Astrocyte (in vitro differentiated cells and primary cell): ENCODE measurements at places on chromosomes 1 and 21. TPM values are rescaled to one million over a fixed set of nuclear protein-coding genes. Genes with fewer than 3 reads are reported as not detected.

DNA sequence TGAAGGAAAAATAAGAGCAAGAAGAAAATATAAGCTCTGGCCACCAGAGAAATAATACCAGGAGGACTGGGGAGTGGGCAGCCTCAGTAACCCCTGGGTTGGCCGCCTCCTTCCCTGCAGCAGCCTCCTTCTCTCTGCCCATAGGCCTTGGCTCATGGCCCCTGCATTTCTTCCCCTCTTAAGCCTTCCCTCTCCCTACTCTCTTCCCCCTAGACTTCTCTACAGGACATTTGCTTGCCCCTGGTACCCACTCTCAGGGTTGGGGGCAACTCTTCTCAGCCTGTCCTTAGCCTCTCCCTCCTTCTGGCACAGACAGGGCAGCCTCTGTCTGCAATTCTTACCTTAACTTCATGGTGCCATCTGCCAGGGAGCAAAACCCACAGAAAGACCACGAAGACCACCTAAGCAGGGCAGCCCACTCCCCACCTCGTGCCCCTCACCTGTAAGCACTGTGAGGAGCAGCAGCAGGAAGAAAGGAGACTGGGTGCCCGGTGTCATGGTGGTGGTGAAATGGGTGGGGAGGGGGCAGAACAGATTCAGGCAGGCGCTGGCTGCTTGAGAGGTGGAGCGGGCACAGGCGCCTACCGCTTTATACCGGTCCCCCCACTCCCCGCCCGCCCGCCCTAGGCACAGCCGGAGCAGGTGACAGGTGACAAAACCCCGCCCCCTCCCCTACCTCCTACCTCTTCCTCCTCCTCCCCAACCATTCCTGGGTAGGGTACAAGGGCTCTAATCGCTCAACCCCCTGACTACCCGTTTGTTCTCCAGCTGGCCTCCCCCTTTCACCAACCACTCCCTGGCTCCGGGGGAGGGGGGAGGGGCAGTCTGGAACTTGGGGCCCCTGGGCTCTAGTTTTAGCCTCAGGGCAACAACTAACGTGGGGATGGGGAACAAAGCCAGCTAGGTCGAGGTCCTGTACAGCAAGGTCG, 15.1 kb downstream of the THBS3 start:
- H3K27me3 ChIP-seq: no peaks in the 10 kb centered on the region
- peaks cover 30% of the 10 kb centered on the region for H3K4me1 ChIP-seq
- no peak overlapping the region for H3K4me3 ChIP-seq
- H3K27ac ChIP-seq: peak overlapping the region; percentile 80

DNA sequence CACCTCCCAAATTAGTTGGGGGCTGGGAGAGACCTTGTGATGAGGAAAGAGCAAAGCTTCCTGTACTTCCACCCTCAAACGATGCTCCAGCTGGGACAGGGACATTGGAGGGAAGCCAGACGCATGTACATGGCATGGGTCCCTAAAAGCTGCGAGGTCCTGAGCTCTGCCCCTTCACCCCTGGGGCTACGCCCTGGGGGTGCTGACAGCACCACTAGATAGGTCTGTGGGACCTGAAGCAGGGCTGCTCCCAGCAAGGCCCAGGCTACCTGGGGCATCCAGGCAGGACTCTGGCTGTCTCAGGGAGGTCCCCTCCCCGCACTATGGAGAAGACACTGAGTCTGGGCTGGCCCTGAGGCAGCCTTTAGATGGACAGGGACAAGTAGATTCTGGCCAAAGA, 83.4 kb downstream of the DMRTB1 start:
- H3K36me3 ChIP-seq: no peaks in the 10 kb centered on the region
- H3K4me1 ChIP-seq: peaks cover 7% of the 10 kb centered on the region
- DNase-seq: no peak
- H3K27me3 ChIP-seq: no peaks in the 10 kb centered on the region
- no peak overlapping the region for H3K4me3 ChIP-seq

DNA sequence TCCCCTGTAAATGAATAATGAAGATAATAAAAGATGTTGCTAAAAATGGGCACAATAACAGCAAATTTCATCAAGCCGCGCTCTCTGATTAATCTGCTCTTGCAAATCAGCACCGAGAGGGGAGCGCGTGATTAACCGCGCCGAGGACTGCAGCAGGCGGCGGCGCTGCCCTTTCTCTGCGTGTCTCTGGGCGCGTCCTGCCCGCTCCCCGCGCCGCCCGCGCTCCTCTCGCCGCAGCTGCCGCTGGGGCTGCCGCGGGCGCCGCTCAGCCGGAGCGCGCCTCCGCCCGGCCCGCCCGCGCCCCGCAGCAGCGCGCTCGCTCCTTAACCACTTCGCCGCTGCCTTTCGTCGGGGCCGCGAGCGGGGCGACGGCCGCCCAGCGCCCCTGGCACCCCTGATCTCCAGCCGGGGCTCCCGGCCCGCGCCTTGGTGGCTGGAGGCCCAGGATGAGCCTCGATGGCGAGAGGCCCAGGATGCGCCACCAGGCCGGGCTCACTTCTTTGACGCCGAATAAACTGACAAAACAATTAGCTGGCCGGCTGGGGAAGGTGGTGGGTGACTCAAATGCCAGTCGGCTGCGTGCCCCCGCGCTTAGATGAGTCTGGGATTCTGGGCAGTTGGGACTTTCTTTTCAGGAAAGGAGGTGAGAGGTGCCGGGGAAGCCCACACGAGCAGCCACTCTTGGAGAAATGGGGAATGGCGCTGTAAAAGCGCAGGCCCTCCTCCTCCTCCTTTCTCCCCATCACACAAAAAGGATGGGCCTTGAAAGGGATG, 221.4 kb upstream of the PKN2 start:
- H3K27me3 ChIP-seq: no peaks in the 10 kb centered on the region
- no peak overlapping the region for H3K27ac ChIP-seq
- DNase-seq: peak; percentile 35
- peaks cover 3% of the 10 kb centered on the region for H3K4me1 ChIP-seq

DNA sequence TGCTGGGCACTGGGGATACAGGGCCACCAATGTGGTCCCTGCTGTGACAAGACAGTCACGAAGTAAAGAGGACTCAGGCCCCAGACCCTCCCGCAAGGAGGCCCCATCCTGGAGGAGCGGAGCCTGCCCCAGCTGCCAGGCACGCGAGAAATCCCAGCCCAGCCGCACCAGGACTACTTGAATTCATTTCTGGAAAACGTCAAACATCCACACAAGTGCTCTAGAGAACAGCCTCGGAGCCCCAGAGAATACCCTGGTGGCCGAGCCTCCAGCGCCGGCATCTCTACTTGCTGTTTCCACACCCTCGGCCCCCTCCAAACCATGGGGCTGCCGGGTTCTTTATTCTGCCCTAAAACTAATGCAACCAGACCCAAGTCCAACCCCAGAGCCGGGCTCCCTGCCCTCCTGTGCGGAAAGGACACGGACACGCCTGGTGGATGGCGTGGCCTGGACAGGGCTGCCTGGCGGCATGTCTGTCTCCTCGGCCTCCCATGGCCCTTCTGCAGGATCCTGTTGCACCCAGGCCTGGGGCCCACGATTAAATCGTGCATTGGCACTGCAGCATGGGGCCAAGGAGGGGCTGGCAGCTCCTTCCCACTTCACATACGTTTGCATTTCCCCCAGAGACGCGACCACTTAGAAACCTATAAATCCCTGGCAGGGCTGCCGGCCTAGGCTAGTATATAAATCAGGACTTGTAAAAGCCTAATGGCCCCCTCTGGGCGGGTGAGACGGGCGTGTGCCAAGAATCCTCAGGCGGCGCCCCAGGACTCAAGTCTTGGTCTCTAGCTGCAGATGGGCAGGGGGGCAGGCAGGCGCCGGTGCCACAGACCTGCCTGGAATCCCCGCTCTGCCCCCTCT, 41.2 kb downstream of the DMRTB1 start:
- no peak overlapping the region for H3K27ac ChIP-seq
- DNase-seq: no peak
- H3K4me3 ChIP-seq: no peak overlapping the region
- no peaks in the 10 kb centered on the region for H3K36me3 ChIP-seq
- peaks cover 6% of the 10 kb centered on the region for H3K4me1 ChIP-seq
- peaks cover 18% of the 10 kb centered on the region for H3K27me3 ChIP-seq

GRCh38 chr1:210250665-210250997, 18.0 kb downstream of the SERTAD4 start:
- H3K4me1 ChIP-seq: peaks cover 27% of the 10 kb centered on the region
- peak overlapping the region; percentile 53 for H3K4me3 ChIP-seq
- H3K27me3 ChIP-seq: peaks cover 11% of the 10 kb centered on the region
- no peaks in the 10 kb centered on the region for H3K36me3 ChIP-seq

GRCh38 chr1:98792123-98792522, 130.6 kb downstream of the SNX7 start:
- no peaks in the 10 kb centered on the region for H3K4me1 ChIP-seq
- no peak overlapping the region for H3K4me3 ChIP-seq
- no peaks in the 10 kb centered on the region for H3K36me3 ChIP-seq
- peak; percentile 14 for DNase-seq

GRCh38 chr1:213385806-213386324, 334.8 kb downstream of the RPS6KC1 start:
- H3K4me1 ChIP-seq: no peaks in the 10 kb centered on the region
- H3K4me3 ChIP-seq: no peak overlapping the region
- DNase-seq: no peak
- no peaks in the 10 kb centered on the region for H3K27me3 ChIP-seq

DNA sequence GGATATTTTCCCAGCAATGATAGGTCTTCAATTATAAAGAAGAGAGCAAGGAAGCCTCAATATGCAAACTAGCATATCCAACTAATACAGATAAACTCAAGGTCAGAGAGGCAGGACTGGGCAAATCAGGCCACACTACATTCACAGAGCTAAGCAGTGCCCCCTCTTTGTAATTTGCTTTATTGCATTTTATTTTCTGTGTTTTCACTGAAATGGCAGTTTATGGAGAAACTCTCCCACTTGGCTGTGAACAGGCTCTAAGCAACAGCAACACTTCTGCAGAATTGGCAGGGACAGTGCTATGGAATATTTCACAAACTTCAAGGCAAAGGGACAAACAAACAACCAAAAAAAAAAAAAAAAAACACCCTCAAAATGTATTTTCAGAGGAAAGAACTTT, 93.4 kb upstream of the SOD1 start:
- H3K4me3 ChIP-seq: no peak overlapping the region
- no peak for DNase-seq
- peaks cover 3% of the 10 kb centered on the region for H3K4me1 ChIP-seq
- no peak overlapping the region for H3K27ac ChIP-seq

- no peaks in the 10 kb centered on the region for H3K27me3 ChIP-seq
- H3K27ac ChIP-seq: no peak overlapping the region
- DNase-seq: no peak
- H3K4me1 ChIP-seq: peaks cover 22% of the 10 kb centered on the region
- H3K36me3 ChIP-seq: no peaks in the 10 kb centered on the region
Measured at GRCh38 chr1:208188607-208189006, 55.6 kb downstream of the PLXNA2 start.

DNA sequence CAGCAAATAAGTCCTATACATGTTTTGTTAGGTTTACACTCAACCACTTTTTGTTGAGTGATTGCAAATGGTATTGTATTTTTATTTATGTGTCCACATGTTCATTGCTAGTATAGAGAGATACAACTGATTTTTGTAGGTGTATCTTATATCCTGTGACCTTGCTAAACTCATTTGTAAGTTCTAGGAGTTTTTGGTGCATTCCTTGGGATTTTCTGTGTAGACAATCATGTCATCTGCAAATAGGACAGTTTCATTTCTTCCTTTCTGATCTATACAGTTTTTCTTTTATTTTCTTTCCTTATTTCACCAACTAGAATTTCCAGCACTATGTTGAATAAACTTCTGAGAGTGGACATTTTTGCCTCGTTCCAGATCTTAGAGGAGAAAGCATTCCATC, 16.5 kb upstream of the BATF3 start:
- H3K4me3 ChIP-seq: no peak overlapping the region
- peaks cover 6% of the 10 kb centered on the region for H3K4me1 ChIP-seq
- H3K36me3 ChIP-seq: no peaks in the 10 kb centered on the region
- no peaks in the 10 kb centered on the region for H3K27me3 ChIP-seq
- H3K27ac ChIP-seq: no peak overlapping the region

- no peaks in the 10 kb centered on the region for H3K27me3 ChIP-seq
- no peak overlapping the region for H3K4me3 ChIP-seq
- DNase-seq: no peak
- no peaks in the 10 kb centered on the region for H3K4me1 ChIP-seq
- no peak overlapping the region for H3K27ac ChIP-seq
- no peaks in the 10 kb centered on the region for H3K36me3 ChIP-seq
Measured at GRCh38 chr1:90359994-90360393, 357.1 kb downstream of the BARHL2 start.

DNA sequence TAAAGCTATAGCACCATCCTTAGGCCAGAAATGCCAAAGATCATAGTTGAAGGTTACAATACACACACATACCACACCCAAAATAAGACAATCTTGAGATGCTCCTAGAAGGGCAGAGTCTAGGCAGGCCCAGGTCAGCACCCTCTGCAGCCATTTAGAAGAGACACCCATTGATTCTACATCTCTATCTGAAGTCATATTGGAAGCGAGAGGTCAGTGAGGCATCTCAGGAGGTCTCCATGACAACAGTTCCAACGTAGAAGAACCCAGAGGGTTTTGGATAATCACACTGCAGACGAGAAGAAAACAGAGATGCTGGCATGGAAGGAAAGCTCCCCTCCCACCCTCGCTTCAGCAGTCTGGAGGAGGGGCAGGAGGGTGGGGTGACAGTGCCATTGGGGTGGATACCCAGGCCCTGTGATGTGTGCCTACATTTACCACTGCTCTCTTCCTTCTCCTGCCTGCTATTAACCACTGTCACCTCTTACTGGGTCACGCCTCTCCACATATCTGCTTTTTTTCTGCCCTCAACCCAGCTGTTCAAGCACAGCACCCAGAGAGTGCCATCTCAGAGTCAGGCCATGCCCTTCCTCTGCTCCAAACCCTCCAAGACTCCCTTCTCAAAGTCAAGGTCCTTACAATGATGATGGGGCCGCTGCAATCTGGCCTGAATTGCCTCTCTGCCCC, 6.2 kb downstream of the TMCO4 start:
- H3K36me3 ChIP-seq: no peaks in the 10 kb centered on the region
- DNase-seq: no peak
- no peaks in the 10 kb centered on the region for H3K27me3 ChIP-seq
- H3K27ac ChIP-seq: no peak overlapping the region

DNA sequence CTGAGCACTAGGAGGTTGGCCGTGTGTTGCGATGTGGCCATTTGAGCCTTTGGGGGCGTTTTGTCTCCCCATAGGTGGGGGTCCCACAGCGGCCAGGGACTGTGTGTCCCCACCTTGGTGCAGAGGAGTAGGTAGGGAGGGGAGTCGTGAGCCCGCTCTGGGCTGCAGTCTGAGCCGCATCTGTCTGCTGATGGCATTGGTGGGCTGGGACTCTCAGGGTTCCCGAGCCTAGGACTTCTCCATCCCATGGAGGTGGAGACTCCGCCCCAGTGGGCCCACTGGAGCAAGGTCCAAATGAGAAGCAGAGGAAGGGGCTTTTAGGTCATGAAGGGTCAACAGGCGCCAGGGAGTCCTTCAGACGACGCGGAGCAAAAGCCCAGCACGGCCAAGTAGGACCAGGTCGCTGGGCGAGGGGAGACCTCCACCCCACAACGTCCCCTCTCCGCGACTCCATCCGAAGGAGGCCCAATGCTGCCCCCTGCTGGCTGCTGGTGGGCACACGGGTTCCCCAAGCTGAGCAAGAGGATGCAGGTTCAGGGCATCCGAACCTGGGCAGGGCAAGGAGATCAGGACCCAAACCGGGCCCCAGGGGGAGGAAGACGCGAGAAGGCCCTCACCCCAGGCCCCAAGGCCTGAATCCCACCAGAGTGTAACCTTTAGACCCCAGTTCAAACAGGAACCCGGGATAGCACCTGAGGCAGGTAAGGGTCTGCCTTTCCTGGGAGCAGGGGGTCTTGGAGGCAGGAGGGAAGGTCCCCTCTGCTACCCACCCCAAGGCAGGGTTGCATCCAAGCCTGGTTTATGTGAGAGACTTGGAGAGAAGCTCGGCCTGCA, 14.9 kb downstream of the TTC34 start:
- H3K27ac ChIP-seq: no peak overlapping the region
- H3K4me1 ChIP-seq: no peaks in the 10 kb centered on the region
- H3K4me3 ChIP-seq: no peak overlapping the region
- H3K36me3 ChIP-seq: no peaks in the 10 kb centered on the region
- no peak for DNase-seq

KIAA0040 gene
- total RNA-seq: 5.0 and 5.2 TPM in 2 replicates

SPRR1A gene
- not detected in 2 replicates for total RNA-seq
